ENCODE measurements at places on chromosomes 7 and 10.
A peak's percentile ranks its signal among the peaks of the same experiment; 100 is the strongest.

DNA sequence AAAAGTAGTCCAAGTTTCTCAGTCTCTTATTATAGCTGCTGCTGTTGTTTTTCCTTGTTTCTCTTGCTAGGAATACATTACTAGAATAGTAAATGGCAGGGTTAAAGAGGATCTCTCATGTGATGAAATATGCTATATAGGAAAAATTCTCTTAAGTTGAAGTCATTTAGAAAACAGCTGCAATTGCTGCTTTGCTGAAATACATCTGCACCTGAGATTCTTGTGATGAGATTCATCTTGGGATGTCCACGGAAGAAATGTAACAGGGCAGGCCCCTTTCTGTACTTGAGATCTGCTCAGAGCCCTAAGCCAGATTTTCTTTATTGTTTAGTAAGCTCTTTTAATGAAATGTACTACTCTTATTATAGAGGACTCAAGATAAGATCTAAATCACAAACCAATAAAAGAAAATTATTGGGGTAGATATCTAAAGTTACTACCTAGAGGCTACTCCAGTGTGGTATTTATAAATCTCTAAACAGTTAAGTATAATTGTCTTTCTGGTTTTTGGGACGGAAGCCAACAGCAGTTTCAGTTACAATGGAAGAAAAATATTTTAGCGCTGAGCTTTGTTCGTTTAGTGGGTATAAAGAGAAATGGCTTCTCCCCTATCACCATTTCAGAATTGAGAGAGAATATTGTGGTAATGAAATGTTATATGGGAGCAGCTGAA is 701.5 kb downstream of the KCNMA1 start:
- no peak for DNase-seq

GRCh38 chr7:33725111-33726025 is 180.0 kb upstream of the BMPER start:
- DNase-seq: no peak

GRCh38 chr10:24554036-24554435 is 169.7 kb downstream of the ARHGAP21 start:
- DNase-seq: no peak

- DNase-seq: no peak
Observed at GRCh38 chr10:70838270-70838805, 22.6 kb downstream of the SGPL1 start.

DNA sequence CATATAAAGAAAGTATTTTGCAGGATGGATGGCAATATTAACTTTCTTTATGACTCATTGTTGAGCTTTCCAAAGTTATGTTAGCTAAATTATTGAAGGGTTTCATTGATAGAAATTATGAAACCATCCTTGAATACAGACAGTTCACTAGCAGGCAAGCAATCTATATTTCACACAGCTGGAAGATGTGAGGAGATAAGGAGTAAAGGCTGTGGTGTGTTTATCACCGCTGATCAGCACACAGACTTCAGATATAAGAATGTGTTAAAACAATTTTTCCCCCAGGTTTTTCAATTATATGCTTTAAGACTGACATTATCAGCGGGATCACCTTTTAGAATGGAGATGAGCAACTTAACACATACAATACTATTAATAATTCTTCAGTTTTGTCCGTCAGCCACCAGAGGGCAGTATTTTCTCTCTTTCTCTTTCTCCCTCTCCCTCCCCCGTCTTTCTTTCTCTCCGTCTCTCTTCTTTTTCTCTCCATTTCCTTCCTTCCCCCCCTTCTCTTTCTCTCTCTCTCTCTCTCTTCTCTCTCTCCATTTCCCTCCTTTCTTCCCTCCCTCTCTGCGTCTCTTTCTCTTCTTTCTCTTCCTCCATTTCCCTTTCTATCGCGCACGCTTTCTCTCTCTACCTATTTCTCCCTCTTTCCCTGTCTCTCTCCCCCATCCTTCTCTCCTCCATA is 62.9 kb upstream of the FAM171A1 start:
- DNase-seq: peak; percentile 49

DNA sequence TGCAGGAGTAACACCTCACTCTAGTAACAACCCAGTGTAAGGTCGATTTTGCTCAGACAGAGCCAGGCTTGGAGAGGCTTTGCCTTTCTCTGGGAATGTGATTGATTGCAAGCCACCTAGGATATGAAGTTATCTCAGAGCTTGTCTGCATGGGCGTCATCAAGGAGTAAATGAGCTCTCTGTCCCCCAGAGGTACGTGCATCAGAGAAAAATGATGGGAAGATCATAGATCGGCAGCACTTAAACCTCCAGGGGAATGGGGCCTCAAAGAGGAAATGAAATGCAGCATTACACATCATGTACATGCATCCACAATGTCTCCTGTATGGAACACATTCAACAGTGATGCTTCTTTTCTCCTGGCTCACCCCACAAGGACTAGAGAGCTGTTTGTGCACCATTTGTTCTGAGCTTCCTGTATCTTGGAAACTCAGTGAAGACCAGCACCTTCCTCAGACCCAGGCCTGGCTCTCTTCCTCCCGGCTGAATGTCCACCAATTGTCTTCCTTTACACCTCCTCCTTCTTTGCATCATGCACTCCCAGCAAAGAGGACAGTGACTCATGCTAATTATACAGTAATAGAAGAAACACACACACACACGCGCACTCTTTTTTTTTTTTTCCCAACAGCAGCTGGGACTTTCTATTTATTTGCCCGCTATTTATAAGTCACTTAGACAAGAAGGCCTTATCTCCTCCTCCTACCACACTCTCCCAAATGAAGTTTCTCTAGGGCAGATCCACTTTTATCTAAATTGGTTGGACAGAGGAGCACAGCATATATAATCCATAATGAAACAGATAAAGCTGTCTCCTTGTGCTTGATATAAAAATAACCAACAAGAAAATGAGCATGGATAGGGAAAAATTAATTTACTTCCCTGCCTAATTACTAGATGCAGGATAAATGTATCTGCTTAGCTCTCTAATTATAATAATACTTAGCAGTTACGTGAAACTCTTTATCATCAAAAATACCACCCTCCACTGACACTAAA is 990.7 kb downstream of the CCSER2 start:
- DNase-seq: no peak

GRCh38 chr10:5503477-5503835 is 4.1 kb upstream of the CALML5 start:
- DNase-seq: no peak

GRCh38 chr10:125127986-125128385 is 32.4 kb downstream of the CTBP2 start:
- no peak for DNase-seq

GRCh38 chr10:93319896-93320295 is 162.2 kb downstream of the MYOF start:
- no peak for DNase-seq

Data from CD4-positive, alpha-beta T cell treated with Interleukin-17A for 4 hours (primary cell).